ENCODE measurements at places on chromosomes 13 and 19.

- DNase-seq = no peak
Measured at GRCh38 chr13:22226086-22226485, 555.2 kb downstream of the FGF9 start.

- DNase-seq = peak; percentile 49
Measured at GRCh38 chr19:19997656-19998268, 41.5 kb downstream of the ZNF682 start.

DNA sequence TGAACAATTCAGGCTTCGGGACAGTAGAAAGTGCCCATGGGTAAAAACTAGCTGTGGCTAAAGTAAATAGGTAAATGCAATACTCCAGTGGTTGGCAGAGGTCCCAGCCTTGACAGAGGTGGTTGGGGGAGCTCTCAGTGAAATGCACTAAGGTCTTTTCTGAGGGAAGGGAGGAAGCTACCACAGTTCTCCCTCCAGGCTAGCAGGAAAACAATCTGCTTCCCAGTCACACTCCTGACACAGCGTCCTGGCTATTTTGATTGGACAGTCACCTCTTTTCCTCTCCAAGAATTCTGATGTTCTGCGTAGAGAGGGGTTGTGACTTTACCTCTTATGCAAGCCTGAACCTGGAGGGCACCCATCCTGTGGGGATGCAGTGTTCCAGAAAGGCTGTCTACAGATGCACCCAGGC is 128.7 kb downstream of the CYSLTR2 start:
- no peak for DNase-seq

GRCh38 chr19:29708554-29709439 is 6.3 kb downstream of the C19orf12 start:
- no peak for DNase-seq

- DNase-seq = no peak
Measured at GRCh38 chr19:18262144-18262543, 12.1 kb downstream of the IQCN start.

GRCh38 chr19:40717880-40718773 is 1.2 kb downstream of the ITPKC start:
- DNase-seq = no peak

GRCh38 chr13:103694033-103694432 is 627.8 kb upstream of the SLC10A2 start:
- no peak for DNase-seq

- DNase-seq = peak; percentile 37
Measured at GRCh38 chr19:40778706-40779284, 748 bp downstream of the RAB4B start.

DNA sequence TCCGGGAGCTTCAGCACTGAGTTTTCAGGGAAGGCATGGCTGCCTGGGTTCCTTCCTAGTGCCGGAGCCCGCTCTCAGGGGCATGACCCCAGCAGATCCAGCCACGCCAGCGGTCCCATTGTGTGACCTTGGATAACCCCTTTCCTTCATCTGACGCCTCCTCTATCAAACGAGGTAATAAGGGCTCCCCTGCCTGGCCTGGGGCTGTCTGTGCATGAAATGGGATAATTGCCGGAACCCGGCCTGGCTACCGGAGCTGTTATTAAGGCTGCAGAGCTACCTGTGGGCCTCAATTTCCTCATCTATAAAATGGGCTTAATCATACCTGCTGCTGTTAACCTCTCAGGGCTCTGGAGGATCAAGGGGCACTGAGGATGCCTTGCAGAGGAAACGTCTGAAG is 18.3 kb upstream of the NFIC start:
- no peak for DNase-seq

GRCh38 chr13:74110053-74110452 is 24.2 kb downstream of the KLF12 start:
- DNase-seq = no peak

DNA sequence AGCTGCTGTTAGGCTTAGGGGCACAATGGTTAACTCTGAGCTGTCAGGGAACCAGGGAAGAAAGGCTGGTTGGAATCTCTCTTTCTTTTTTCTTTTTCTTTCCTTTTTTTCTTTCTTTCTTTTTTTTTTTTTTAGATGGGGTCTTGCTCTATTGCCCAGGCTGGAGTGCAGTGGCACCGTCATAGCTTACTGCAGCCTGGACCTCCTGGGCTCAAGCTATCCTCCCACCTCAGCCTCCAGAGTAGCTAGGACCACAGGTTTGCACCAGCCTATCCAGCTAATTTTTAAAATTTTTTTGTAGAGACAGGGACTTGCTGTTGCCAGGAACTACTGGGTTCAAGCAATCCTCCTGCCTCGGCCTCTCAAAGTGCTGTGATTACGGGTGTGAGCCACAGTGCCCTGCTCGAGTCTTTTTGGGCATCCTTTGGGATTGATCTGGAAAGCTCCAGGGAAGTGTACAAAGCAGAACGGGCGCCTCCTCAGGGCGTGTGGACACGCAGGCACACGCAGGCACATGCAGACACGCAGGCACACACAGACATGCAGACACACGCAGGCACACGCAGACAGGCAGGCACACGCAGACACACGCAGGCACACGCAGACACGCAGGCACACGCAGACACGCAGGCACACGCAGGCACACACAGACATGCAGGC is 99.2 kb downstream of the GADD45B start:
- DNase-seq = no peak

GRCh38 chr19:2290441-2291184 is 8.6 kb upstream of the PEAK3 start:
- DNase-seq = peak; percentile 35

DNA sequence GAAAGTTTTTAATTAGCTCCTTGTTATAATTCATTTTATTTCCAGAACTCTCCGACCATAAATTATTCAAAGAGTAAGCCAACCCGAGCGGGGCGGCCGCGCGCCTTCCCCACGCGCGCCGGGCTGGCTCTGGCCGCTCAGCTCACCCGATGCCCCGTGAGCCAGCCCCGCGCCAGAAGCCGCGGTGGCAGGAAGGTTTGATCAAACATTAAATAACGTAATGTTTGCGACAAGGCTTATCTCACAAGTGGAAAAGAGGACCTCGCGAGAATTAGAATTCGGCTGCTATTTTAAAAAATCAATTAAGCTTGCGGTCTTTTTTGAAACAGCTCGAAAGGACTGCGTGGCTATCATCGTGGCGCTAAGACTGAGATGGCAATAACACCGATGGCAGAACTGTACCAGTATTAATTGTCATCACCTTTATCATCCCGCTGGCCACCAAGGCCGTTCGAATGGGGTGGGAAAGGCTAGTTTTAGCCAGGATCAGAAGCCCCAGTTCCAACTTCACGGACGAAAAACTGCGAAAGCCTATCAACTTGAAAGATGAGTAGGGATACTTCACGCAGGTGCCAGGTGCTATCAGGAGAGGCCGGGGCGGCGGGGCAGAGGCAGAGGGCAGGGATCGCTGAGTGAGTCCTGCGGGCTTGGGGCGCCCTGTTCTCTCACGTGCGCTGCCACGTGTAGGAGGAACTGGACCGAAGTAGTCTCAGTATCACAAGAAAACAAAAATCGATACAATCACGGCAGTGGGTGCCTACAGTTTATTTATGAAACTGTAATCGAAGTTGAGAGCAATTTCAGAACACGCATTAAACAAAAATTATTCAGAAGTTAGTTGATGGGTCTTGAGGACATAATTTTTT is 6.4 kb downstream of the POU4F1 start:
- no peak for DNase-seq

- peak; percentile 46 for DNase-seq
Measured at GRCh38 chr19:47601180-47601904, 7.6 kb upstream of the BICRA start.
